ENCODE measurements at places on chromosomes 6 and 20.

DNA sequence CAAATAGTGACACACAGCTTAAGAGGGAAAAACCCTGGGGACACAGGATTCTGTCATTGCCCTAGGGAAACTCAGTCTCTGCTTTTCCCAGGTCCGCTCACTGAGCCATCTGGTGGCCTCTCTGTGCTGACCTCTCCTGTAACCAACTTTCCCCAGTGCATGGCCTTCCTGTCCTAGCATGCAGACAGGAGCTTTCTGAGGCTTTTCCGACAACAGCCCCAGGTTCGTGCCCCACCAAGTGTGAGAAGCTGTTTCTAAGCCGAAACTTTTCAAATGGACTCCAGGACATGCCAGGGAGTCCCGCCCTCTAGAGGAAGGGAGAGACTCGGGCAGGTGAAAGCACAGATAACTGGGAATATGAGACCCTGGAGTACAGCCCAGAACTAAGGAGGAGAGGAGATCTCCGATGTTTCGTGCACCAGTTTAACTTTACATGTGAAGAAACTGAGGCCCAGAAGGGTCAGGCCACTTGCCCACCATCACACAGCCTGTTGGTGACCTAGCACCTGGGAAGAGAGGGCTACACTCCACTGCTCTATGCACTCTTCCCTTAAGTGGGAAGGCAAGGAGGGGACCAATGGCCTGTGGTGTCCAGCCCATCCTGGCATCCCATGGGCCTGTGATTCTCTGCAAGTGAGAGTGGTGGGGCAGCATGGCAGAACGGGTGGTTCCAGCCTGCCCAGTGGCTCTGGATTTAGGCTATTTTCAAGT, 46.2 kb downstream of the RPP40 start:
- DNase-seq, result no peak

GRCh38 chr20:60512443-60512842, 554.2 kb downstream of the CDH26 start:
- DNase-seq, result no peak

GRCh38 chr20:62511915-62512610, 36.3 kb upstream of the GATA5 start:
- DNase-seq, result no peak

DNA sequence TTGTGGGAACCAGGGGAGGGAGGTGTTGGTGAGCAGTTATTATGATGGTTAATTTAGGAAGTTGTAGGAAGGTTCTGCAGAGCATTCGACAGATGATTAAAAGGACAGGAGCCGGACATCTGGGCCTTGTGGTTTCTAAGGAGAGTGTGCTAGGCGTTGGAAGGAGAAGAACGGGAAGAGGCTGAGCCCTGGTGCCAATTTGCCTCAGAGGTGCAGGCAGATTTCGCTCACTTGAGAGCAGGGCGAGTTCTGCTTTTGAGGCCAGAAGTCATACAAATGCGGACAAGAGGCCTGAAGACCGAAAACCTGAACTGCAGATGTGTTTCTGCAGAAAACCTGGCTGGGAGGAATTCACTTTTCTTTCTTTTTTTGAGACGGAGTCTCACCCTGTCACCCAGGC, 30.5 kb upstream of the RPS6KA2 start:
- DNase-seq, result no peak

DNA sequence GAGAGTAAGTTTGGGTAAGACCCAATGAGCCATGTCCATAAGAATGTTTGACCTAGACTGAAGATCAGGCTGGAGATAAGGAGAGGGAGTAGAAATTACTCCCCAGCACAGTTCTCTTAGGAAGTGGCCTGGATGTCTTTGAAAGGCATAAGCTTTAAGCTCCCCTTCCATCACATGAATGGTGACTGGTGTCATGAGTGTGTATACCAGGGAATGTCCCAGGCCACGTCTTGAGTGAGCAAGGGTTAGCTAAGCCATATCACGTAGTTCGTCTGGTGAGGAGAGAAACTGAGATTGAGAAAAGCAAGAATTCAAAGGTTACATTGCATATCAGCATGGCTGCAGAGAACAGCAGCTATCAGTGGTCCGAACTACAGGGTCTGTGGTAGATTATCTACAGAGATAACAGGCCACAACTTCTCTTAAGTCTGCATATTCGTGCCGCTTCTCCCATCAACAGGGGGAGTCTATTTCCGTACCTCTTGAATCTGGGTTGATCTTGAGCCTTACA, 60.1 kb upstream of the BMP2 start:
- DNase-seq, result no peak

DNA sequence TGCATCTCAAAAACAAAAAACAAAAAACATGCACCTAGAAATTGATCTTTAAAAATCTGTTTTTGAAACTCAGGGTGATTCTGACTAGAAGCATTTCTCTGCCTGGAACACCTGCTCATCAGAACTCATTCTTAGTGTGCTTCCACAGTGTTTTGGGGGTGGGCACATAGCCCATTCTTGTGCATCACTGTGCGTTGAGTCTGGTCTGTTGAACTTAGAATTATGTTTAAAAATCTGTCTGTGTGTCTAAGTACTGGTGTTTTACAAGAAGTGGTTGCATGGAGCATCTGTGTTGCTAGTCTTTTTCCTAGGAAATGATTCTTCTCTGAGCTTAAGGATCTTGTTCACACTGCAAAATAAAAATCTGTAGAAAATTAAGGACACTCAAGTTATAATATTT, 264.5 kb downstream of the SOX4 start:
- DNase-seq, result no peak

- no peak for DNase-seq
Measured at GRCh38 chr6:163036160-163036645, 308.4 kb downstream of the PACRG start.

DNA sequence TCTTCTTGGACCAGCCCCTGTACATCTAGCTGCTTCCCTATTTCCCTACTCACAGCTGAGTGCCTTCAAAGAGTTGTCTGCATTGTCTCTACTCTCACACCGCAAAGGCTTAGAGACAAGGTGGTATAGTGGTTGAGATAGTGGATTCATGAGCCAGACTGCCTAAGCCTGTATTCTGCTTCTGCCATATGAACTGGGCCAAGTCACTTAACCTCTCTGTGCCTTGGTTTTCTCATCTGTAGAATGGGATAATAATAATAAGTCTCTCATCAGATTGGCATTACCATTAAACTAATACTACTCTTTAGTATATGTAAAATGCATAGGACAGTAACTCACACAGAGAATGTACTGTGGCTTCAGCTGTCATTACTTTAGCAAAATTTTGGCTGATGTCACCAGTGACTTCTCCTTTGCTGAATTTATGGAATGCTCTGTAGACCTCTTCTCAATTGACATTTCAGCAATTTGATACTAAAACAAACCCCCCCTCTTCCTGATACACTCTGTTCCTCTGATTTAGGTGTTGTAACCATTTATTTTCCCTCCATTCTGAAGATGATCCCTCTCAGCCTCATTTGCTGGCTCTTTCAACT, 156.1 kb downstream of the ADAT2 start:
- DNase-seq, result no peak

DNA sequence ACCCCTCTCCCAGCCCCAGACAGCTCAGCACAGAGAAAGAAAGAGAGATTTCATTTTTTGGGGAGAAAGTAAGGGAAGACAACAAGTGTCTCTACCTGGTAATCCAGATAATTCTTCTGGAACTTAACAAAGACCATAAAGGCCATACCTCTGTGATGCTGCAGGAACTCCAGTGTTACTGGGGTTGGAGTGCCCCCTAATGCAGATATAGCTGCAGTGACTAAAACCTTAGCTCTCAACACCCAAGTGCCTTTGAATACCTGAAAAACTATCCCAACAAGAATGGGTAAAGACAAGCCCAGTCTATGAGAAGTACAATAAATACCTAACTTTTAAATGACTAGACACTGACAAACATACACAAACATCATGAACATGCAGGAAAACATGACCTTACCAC, 365.3 kb upstream of the PTCHD4 start:
- DNase-seq, result no peak

DNA sequence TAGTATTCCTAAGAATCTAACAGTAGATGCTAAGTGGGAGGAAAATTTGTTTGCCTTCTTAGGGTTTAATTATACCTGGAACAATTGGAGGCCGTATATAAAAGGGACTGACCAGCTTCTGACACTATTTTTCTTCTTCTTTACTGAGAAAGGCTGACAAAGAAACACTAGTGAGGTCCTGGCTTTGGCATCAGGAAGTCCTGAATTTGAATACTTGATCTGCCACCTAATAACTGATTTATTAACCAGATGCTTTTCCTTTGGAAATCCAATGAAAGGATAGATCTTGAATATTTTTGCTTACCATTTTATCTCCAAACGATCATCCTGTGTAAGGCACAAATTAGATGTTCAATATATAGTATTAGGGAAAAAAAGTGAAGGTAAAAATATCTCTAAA, 382.5 kb downstream of the CENPW start:
- no peak for DNase-seq

- no peak for DNase-seq
Measured at GRCh38 chr6:36035225-36035624, 7.6 kb downstream of the MAPK14 start.

DNA sequence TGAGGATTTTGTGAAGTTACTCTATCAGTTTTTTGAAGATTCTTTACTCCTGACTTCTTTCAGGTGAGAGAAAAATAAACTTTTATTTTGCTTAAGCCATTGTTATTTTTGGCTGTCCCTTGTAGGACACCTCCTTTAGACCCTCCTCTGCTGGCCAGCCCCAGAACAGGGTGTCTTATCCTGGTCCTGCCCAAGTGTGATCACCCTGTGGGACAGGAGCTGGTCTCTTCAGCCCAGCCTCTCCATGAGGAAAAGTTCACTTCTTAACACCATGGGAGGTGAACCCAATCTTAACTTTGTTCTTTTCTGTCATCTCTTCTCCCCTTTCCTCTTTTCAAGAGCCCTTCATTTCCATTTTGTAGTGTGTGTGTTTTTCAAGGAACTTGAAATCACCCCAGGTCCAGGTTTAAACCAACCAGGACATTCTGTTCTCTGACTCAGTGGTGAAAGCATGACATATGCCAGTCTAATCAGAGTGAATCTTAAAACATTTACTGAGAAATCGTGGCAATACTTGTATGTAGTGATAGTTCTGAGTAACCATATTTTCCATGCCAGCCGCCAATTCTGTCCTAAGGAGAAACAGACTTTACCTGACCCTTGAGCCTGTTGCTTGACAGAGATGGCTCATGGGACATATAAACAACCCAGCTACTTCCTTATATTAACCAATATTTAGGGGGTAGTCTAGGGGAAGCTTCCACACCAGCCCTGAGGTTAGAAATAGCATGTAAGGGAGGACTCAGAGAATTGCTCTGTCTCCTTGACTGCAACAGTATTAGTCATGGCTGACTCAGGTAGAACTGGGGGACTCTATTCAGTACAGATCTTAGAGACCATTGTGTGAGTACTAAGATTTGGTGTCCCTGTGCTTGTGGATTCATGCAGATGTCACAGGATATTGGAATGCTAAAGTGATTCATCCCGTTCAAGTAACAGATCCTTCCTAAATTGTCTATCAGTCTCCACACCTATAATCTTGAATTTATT, 48.8 kb downstream of the FLRT3 start:
- no peak for DNase-seq

DNA sequence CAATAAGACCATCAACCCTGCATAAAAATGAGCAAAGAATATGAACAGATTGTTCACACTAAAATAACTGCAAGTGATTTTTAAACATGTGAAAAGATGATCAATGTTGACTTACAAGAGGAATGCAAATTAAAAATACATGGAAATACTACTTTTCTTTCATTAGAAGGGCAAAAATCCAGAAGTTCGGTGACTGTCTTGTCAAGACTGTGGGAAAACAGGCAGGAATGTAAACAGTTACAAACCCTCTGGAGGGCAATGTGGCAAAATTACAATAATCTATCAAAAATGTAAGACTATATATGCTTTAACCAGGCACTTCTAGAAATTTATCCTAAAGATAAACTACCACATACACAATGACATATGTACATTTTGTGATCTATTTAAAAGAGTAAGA, 86.7 kb downstream of the TNFAIP3 start:
- no peak for DNase-seq

GRCh38 chr6:85388531-85388930, 61.4 kb upstream of the NT5E start:
- DNase-seq, result no peak

- DNase-seq, result no peak
Measured at GRCh38 chr20:12504779-12505178, 504.0 kb upstream of the SPTLC3 start.

DNA sequence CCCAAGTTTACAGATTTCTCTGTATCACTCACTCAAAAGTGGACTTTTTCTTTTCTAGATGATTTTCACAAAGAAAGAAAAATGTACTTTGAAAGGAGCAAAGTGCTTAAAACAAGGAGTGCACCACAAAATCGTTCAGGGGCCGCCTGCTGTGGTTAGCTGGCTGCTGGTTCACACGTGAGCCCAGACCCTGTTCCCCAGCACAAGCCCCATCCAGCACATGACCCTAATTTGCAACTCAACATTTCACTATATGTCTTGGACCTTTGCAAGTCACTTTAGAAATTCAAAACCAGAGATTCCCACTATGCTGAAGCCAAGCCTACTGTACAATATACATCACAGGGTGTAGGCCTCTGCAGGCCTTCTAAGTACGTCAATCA, 95.5 kb upstream of the NHSL1 start:
- no peak for DNase-seq

- DNase-seq, result no peak
Measured at GRCh38 chr6:51963980-51964379, 123.4 kb downstream of the PKHD1 start.

DNA sequence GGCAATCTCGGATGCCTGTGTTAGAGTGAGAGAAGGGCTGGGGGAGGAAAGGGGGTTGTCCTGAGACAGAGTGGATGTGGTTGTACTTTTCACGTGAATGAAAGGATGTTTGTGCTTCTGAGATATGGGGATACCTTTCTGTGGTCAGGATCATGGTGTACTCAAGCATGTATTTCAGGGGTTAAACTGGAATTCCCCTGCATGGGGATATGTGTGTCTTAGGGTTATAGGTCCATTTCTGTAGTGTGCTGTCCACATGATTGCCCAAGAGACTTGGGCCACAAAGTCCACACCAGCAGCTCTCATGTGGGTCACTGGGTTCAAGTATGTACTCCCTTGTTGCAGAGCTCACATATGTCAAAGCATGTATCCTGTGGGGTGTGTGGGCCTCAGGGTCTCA, 10.5 kb downstream of the SYNGAP1 start:
- no peak for DNase-seq

- DNase-seq, result no peak
Measured at GRCh38 chr20:366041-366718, 14.4 kb upstream of the TRIB3 start.

- no peak for DNase-seq
Measured at GRCh38 chr6:12403201-12403826, 113.2 kb downstream of the EDN1 start.

- no peak for DNase-seq
Measured at GRCh38 chr6:24831771-24832716, 33.3 kb upstream of the ARMH2 start.

DNA sequence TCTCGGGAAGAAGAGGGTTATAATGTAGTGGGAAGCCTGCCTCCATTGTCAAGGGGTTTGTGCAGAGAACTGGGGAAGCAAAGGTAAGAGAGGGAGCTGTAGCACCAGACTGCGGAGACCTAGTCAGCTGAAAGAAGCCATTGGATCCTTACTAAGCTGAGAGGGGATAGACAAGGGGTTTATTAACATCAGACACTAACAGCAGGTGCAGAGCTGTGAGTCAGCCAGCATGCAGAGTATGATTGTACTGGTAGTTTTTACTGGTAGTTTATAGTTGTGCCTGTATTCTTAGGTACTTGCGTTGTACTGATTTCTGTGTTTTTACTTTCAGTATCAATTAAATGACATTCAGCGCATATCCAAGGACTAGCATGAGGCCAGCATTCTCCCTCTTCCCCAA, 17.8 kb upstream of the COL19A1 start:
- DNase-seq, result no peak

All from activated gamma-delta T cell treated with Interleukin-2 at 50 U/mL for 16 hours (primary cell).